ENCODE measurements at places on chromosomes 6 and 20.

DNA sequence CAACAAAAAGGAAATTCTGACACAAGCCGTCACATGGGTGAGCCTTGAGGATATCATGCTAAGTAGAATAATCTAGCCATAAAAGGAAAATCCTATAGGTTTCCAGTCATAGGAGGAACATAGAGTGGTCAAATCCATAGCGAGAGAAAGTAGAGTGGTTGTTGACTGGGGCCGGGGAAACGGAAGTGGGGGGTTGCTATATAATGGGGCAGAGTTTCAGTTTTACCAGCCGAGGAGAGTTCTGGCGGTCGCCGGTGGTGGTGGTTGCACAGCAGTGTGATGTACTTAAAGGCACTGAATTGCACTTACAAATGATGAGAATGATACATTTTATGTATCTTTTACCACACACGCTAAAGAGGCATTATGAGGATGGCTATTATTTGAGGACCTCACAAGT lies 4.9 kb downstream of the GPR31 start:
- DNase-seq: no peak

GRCh38 chr20:63114006-63114692 lies 101.8 kb downstream of the YTHDF1 start:
- DNase-seq: no peak

DNA sequence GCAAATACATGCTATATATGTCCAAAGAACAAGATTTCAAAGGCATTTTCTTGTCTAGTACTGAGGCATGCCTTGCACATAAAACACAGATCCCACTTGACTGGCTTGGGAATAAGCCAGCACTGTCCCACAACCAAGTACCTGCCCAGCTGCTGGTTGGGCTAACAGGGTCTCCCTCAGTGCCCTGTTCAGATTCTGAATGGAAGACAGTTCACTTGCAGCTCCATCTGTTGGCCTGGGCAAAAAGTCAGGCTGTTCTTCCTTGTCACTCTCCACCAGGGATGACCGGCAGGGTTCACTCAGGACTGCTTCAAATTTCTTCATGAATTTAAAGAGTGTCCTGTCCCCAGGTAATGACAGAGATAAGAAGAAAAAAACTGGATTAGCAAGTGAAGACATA lies 44.4 kb upstream of the LYRM2 start:
- no peak for DNase-seq

DNA sequence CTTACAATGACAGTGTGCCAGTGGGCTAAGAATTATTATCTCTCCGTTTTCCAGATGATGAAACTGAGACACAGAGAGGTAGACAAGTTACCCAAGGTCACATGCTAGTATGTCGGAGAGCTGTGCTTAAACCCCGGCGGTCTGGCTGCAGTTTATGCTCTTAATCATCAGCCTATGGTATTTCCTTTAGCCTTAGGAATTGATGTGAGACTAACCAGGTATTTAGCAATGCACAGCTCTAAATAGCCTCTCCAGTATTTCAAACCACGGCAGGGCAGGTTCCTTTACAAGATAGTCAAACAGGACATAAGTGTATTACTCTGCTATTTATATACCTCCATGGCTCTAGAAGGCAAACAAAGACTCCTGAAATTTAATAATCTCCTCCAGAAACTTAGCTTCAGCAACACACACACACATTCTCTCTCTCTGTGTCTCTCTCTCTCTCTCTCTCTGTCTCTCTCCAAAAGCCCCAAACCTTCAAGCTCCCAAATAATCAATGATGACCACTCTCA lies 142.0 kb upstream of the ZNF217 start:
- no peak for DNase-seq
